Left renal pelvis (tissue), 4 donors: ENCODE measurements at places on chromosomes 11 and 22.

DNA sequence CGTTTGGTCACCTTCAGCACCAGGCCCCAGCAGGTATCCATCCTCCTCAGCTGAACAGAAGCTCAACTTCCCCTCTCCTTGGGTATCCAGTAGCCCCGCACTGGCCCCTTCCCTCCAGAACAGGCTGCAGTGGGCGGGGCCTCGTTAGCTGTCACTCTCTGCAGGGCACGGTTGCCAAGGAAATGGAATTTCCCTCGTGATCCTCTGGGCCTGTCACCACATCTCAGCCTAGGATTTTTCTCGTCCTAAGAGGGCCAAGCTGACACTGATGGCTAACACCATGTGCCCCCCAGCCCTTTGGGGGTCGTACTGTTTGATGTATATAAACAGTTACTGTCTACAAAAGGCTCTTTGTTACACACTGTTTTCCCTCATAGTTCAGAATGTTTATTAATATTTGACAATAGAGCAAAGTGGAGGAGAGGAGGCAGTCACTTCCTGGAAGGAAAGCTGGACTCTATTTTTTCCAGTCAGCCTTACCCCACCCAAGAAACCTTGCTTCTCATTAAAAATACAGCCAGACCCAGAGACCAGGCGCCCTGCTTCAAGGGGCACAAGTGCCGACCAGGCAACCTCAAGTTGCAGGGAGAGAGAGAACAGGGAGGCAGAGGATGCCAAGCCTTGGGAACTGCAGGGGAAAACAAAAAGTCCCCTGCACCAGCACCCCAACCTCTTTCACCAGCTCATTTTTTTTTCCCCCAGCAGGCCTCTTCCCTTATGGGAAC lies 44.5 kb downstream of the FEZ1 start:
- peak; percentile 32 for DNase-seq

- no peak for DNase-seq
These were observed 51.7 kb upstream of the BID start for GRCh38 chr22:17825876-17826550.

- peak; percentile 72 for DNase-seq
These were observed 34.0 kb upstream of the FBXO3 start for GRCh38 chr11:33808228-33808828.

GRCh38 chr11:31492320-31492913 lies 17.0 kb downstream of the IMMP1L start:
- no peak for DNase-seq

DNA sequence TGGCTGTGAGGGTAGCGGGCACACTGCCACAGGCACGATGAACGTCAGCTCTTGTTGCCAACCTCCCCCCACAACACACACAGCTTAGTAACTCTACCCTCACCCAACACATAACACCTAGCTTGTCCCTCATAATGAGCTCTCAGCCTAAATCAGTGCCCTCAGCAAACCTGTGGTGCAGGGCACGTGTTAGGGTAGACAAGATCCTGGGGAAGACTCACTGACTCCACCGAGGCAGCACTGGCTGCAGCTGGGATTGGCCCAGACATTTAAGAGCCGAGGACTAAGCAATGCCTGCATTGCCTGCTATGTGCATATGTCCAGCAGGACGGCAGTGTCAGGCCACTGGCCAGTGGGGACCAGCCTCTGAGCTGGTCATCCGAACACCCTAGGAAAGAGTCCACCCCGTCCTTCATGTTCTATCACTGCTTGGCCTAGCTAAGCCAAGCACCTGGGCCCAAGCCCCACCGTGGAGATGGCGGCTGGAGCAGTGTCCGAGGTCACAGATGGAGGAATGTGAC lies 32.9 kb upstream of the TRIM29 start:
- DNase-seq: no peak

- no peak for DNase-seq
These were observed 11.8 kb upstream of the SSTR3 start for GRCh38 chr22:37223965-37224551.

- no peak for DNase-seq
These were observed 5.8 kb upstream of the TBC1D10A start for GRCh38 chr22:30332551-30332950.

DNA sequence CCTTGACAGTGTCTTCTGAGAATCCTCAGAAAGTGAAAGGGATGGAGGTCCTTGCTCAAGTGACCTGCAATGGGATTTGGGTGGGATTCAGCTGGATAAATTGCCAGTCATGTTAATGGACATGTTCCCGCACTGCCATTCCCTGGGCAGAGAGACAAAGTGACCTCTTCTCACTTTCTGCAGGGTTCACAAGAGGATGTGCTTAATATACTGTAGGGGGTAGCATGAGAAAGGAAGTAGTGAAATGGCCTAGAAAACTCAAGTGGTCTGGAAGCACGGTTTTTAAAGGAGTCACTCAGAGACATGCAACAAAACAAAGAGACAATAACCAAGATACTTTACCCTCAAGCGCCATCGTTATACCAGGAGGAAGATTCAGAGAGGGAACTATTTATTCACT lies 70.2 kb downstream of the NELL1 start:
- no peak for DNase-seq

- DNase-seq: no peak
These were observed 217.9 kb downstream of the TMEM135 start for GRCh38 chr11:87255589-87255988.

DNA sequence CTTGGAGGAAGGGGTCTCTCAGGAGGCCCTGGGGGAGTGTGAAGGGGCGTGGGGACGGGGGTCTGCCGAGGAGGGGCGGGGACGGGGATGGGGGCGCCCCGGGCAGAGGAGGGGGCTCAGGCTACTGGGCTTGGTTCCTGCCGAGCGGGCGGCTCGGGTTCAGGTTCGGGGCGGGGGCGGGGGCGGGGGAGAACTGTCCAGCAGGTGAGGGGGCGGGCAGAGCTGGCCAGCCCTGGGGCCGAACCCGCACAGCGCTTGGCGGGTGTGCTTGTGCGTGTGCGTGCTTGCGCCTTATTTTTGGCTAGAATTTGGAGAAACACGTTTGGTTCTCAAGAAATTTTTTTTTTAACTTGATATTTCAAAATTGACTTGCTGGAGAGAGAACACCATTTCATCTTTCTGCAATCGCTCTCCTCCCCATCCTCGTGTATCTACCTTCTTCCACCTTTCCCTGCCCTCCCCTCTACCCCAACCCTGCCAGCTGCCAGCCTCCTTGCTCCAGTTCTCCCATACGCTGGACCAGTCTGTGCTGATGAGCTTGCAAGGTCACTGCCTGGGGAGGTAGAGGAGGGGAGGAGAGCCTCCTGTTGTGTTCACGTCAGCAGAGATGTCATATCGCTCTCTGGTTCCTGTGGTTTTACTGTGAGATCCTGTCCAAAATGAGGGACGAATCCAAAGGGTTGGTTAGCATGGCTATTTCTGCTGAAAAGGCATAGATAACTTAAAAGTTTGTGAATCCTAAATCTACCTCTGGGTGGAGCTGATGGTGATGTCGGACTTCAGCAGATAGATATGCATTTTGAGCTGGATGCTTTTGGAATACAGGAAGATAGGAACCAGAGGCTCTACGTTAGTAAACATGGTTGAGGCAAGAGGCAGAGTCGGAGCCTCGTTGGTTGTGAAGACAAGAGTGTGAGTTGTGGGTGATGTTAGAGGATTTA lies 668 bp downstream of the MADD start:
- no peak for DNase-seq

- no peak for DNase-seq
These were observed 39.3 kb upstream of the SPON1 start for GRCh38 chr11:13923182-13923581.

- DNase-seq: no peak
These were observed 16.5 kb downstream of the XKR3 start for GRCh38 chr22:16808744-16809143.

GRCh38 chr11:76564364-76564763 lies 106.2 kb downstream of the LRRC32 start:
- no peak for DNase-seq

- DNase-seq: no peak
These were observed 12.9 kb downstream of the DTX4 start for GRCh38 chr11:59184691-59185339.

GRCh38 chr11:131827430-131827829 lies 457.0 kb downstream of the NTM start:
- no peak for DNase-seq

DNA sequence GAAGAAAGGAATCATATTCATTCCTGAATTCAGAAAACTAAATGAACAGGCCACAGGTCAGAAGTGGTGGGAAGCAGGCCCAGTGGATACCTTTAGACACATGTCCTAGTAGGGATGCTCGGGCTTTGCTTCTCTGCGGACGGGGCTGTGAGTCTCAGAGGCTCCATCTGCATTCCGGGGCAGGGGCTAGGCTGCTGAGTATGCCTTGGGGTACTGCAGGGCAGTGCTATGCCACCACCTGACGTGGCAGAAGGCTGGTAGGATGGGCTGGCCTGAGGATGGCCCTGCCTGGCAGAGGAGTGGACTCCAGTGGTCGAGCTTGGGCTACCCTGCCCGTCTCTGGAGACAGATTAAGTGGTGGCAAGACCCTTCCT lies 9.6 kb downstream of the C22orf23 start:
- no peak for DNase-seq

- no peak for DNase-seq
These were observed 37.4 kb upstream of the TOLLIP start for GRCh38 chr11:1346669-1347390.

- DNase-seq: no peak
These were observed 221.2 kb upstream of the B3GAT1 start for GRCh38 chr11:134633276-134633675.

- DNase-seq: no peak
These were observed 10.6 kb downstream of the WNT7B start for GRCh38 chr22:45966320-45966894.

DNA sequence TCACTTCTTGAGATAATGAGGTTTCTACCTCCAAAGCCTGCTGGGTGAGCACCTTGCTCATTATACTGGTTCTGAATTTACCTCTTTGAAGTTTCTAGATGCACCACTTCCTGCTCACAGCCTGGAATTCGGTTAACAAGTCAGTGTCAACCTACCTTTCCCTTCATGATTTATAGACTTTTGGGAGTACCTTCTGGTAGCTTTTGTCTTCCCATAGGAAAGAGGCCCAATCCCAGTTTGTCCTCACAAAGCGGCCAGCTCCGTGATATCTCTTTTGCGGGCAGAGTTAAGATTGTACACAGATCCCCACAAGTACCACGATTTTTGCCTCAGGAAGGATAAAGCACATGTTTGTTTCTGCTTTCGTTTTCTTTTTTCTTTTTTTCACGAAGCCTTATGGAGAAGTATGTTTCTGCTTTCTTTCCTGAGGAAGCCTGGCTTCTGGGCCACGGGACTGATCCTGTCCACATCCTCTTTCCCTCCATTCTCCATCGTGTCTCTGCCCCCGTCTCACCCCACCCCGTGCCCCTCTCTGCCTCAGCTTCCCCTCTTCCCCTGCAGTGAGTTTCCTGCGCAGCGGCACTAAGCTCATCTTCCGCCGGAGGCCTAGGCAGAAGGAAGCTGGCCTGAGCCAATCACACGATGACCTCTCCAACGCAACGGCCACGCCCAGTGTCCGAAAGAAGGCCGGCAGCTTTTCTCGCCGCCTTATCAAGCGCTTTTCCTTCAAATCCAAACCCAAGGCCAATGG lies 5.7 kb upstream of the HINFP start:
- DNase-seq: no peak

DNA sequence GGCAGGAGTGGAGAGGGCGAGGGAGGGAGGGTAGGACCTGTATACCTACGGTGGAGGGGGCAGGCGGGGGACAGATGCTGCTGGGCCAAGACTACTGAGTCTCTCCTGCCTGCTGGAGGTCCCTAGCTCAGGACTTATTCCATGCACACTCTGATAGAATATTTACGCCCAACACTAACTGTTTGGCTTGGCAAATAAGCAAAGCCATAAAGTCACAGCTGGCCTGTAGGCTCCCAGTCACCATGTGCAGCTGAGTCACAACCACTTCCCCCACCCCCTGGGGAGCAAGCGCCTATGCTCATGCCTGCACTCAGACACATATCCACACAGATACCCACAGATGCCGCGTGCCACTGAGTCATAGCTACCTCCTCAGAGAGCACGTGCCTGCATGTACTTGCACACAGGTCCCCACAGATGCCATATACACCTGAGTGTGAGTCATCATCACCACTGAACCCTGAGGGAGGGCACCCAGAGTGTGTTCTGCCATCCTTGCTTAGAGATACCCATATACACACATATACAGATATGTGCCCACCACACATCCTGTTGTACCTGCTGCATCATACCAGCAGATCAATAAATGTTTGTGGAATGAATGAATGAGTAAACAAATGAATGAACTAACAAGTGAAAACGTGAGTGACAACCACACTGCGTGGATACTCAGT lies 95.8 kb downstream of the SWAP70 start:
- no peak for DNase-seq

- no peak for DNase-seq
These were observed 156.5 kb upstream of the SOX6 start for GRCh38 chr11:16512899-16513241.

DNA sequence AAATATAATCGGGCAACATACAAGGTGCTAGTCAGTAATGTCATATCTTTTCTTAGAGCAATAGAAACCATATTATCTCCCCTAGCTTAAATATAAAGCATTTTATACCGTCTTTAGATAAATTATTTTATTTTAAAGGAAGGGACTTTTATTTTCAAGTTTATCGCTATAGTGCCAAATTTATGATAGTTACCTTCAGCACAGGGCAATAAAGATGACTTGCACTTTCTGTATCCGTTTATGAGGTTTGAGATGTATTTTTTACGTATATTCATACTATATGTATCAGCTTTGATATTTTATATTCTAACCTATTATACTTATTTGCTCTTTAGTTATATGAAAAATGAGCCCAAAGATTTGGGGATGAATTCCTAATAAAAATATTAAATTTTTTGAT lies 61.6 kb upstream of the CARD18 start:
- no peak for DNase-seq

DNA sequence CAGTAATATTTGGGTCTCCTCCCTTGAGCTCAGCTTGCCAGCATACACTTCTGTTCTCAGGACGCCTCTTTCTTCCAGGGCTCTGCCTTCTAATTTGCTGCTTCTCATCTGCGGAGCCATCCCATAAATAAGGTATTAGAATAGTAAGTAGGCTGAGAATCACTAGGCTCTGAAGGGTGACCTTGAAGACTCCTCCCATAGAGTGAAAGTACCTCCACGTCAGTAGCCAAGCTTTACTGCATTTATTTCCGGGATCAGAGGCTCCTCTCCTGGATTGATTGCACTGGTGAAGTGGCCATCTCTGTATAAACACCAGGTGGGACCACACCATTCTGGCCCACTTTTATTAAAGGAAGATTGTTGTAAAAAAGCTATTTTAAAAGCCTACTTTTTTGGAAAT lies 315.5 kb downstream of the FAT3 start:
- no peak for DNase-seq

- DNase-seq: no peak
These were observed 22.2 kb downstream of the MRGPRG start for GRCh38 chr11:3196161-3197043.
